ENCODE measurements at places on chromosomes 3 and 15.

DNA sequence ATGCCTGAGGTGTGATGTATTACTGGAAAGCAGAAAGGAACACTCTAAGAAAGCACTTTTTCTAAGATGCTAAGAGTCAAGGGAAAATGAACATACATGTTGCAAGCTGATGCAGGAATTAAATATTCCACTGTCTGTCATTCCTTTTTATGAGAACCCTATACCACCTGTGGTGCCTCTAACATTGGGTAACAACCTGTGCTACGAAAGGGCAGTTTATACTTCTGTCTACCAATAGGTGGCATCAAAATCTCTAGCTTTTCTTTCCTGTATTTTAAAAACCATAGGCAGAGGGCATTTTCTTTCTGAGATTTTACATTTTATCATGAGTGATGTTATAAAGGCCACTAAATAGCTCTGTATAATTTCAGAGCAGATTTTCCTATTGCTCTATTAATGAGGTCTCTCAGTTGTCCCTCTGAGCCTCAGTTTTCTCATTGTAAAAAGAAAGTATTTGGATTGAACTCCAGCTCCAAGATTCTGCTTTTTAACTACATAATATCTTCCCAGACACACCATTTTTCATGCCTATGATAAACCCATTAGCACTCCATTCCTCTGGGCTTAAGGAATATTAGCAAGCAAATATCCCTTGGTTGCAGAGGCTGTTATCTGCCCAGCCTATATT, 3.5 kb upstream of the CPNE4 start:
- no peak for DNase-seq

- no peak for DNase-seq
Observed at GRCh38 chr3:107629566-107629965, 106.8 kb downstream of the BBX start.

DNA sequence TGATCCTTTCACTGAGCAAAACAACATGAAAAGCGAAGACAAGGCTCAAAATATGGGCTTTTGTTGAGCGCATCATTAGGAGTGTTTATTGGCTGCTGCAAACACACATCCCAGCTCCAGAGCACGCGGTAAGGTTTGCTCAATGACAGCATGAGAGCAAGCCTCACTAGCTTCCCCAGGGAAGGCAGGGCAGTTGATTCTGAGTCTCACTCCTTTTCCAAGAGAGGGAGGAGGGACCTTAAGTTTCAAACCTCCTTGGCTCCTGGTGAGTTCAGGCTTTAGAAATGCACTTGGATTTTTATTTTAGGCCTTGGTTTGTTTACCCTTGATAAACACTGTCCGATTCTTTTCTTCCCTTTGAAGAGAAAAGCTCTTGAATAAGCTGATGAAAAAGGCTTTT, 69.1 kb upstream of the CACNA2D3 start:
- DNase-seq: no peak

- DNase-seq: no peak
Observed at GRCh38 chr15:95872366-95872771, 458.1 kb upstream of the NR2F2 start.

- no peak for DNase-seq
Observed at GRCh38 chr3:133117342-133117741, 79.2 kb downstream of the TMEM108 start.

DNA sequence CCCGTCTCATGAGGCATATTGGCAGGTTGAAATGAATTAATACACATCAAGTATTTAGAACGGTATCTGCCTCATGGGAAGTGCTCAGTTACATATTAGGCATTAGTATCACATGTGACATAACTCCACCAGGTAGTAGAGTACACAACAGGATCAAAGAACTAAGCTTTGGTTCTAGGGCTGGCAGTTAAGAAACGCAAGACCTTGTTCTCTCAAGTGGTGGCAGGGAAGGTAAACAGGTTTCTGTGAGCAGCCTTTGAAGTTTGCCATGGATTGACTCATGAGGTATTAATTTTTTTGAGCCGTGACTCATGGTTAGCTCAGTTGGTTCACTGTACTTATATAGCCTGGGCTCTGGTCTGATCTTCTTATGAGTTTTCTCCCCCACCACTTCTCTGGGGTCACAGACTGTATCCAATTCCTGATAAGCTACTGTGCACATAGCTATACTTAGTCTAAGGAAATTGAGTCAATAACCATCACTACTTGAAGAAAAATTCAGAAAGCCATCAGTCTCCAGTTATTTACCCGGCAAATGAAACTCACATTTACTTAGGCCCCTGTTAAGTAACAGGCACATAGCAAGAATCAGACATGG, 155.6 kb upstream of the STT3B start:
- no peak for DNase-seq

- DNase-seq: no peak
Observed at GRCh38 chr3:136667081-136667480, 85.1 kb downstream of the STAG1 start.

DNA sequence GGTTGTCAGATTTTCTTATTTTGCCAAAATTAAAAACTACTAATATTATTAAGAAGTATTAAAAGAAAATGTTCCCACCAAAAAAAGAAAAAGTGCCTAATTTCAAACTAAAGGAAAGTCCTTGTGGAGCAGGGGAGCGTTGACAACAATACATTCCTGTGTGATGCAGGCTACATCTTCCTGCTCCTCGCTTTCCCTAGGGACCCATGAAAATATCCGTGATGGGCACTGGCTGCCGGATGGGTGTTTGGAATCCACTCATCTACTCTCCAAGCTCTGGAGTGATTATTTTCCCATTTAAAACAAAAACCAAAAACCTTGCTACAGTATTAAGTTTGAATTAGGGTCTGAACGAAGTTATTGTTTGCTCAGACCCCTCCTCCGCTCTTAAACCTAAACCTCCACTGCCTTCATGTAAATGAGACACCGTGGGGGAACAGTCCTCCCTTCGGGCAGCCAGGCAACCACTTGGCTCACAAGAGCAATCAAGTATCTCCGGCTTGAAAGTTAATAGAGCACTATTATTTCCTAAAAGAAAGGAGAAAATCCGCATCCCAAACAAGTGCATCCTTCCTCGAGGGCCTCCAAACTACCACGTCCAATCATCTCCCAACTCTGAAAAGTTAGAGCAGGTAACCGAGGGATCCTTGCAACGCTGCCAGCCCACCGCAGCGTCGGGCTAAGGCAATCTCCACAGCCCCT, 1.5 kb downstream of the ITGB5 start:
- DNase-seq: no peak

- no peak for DNase-seq
Observed at GRCh38 chr3:120057626-120058025, 36.6 kb downstream of the GSK3B start.

GRCh38 chr3:87260270-87260669, 16.1 kb downstream of the POU1F1 start:
- peak; percentile 16 for DNase-seq

DNA sequence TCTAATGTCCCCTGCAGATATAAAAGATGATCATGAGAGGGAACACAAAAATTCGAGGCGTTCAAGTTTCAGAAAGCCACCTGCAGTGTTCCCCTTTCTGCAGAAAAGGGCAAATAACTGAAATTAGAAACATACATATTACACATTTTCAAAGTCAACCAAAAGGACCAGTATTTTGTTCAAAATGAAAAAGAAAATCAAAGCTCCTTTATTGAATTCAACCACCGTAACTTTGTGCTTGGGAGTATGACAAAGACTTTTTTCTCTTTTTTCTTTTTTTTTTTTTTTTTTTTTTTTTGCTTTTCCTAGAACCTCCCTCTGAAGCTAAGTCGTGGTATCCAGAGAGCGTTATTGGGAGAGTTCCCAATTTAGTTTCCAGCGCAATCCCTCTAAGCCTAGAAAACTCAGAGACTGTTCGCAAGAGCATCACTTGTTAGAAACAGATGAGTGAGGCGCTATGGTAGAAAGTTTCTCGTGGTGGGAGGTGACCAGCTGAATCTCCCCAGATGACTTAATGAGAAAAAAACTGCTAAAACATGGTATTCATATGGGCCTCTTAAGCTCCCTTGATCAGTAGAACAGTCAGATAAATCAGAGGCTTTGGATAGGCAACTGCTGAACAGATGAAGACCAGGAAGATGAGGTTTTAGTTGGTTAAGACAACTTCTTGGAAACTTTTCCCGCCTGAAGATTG, 77.4 kb downstream of the MB21D2 start:
- DNase-seq: no peak

DNA sequence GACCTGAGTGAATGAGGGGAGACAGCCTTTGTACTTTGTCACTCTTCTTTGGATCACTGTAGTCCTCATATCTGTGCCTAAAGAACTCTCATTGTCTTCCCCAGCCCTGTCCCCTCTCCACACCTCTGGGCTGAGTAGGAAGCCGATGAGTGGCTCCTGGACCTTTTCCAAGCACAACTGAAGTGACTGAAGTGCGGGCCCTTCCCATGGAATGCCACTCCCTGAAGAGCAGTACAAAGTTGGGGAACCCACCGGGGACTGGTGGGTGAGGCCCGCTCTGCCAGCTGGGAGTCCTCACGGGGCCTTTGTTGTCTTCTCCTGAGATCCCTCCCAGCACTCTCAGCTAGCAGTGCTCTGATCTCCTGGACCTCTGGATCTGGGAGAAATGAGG, 90.1 kb downstream of the AAGAB start:
- no peak for DNase-seq

- no peak for DNase-seq
Observed at GRCh38 chr3:30518181-30518864, 88.1 kb upstream of the TGFBR2 start.

Data from T-helper 17 cell (primary cell).